GM23338 (cell line): ENCODE measurements at places on chromosomes 1 and 21.

DNA sequence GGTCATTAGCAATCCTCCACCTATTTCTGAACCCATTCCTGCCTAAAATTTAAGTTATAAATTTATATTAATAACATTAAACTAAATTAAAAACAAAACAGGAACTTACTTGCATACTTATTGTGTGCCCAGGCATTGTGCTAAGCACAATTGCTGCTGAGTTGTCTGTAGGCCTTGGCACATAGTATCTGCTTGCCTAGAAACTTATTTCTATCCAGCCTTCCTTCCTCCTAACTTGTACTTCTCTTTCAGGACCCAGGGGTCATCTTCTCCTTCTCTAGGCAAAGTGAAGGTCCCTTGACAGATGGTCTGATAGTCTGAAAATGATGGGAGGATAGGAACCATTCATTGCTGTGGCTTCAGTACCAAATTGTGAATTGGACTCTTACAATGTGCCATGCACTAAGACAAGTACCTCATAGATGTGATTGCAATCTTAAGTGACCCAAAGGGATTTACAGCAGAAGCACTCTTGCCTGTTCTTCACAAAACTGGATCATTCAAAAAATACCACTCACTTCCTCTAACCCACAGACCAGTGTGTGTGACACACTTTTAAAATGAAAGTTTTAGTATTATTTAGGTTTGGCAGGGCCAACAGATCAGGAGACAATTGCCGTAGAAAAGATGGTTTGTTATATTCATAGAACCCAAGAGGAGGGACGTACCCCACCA lies 10.3 kb upstream of the CD101 start:
- DNase-seq = no peak
- no peaks in the 10 kb centered on the region for H3K27me3 ChIP-seq
- no peak overlapping the region for H3K4me3 ChIP-seq
- H3K4me1 ChIP-seq = no peaks in the 10 kb centered on the region

DNA sequence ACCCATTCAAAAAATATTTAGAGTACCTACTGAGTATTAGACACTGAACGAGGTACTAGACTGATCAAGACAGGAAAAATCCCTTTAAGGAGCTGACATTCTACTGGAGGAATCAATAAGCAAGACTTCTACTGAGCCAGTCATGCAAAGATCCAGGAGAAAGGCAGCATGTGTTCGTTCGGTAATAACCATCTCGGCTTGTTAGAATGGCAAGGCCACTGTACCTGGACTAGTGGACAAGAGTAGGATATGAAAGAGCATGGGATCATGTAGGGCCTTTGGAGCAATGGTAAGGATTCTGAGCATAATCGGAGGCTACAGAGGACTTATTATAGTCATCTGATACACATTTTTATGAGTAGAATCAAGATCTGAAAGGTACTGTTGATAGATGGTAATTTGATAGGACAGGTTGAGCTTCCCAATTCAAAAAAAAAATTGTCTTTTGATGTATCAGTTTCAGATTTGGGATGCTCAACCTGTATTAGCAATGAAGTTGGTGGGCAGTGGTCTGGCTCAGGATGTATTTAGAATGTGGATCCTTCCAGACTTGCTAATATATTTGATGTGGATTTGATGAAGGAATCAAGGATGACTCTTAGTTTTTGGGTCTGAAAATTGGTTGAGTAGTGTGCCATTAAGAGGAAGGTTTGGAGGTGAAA lies 2.3 kb downstream of the COX20 start:
- H3K27ac ChIP-seq = no peak overlapping the region; the same call in 1 of the 2 replicates
- no peaks in the 10 kb centered on the region for H3K27me3 ChIP-seq
- no peak for DNase-seq
- peak overlapping the region; percentile 73 for H3K4me3 ChIP-seq
- H3K4me1 ChIP-seq = peaks cover 24% of the 10 kb centered on the region

GRCh38 chr1:112714313-112715263 lies 544 bp downstream of the PPM1J start:
- peaks cover 39% of the 10 kb centered on the region for H3K27me3 ChIP-seq
- peaks cover 27% of the 10 kb centered on the region for H3K4me1 ChIP-seq

GRCh38 chr1:206757524-206758266 lies 12.9 kb upstream of the IL19 start:
- peaks cover 20% of the 10 kb centered on the region for H3K27me3 ChIP-seq
- H3K27ac ChIP-seq = no peak overlapping the region
- DNase-seq = no peak
- H3K36me3 ChIP-seq = no peaks in the 10 kb centered on the region
- H3K4me1 ChIP-seq = no peaks in the 10 kb centered on the region

- peaks cover 22% of the 10 kb centered on the region; the same call in 1 of the 2 replicates for H3K27me3 ChIP-seq
- no peak for DNase-seq
These were observed 35.8 kb downstream of the PAX7 start for GRCh38 chr1:18666317-18666920.

DNA sequence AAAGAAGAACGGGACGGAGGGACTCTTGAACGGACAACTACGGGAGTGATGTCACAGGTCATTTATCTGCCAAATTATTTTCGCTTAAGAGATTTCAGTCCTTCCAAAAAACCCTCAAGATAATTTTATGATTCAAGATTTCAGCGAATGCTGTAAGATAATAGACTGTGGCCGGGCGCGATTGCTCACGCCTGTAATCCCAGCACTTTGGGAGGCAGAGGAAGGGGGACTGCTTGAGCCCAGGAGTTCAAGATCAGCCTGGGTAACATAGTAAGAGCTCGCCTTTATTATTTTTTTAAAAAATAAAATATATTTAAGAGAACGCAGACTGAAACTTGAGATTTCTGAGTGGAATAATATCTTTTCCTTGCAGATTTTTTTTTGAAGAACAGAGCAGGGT lies 609 bp downstream of the RWDD2B start:
- H3K27ac ChIP-seq = no peak overlapping the region
- H3K4me1 ChIP-seq = no peaks in the 10 kb centered on the region
- no peaks in the 10 kb centered on the region for H3K36me3 ChIP-seq
- no peaks in the 10 kb centered on the region for H3K27me3 ChIP-seq
- peak overlapping the region; percentile 69 for H3K4me3 ChIP-seq
